ENCODE measurements at places on chromosomes 3 and 15. TPM values are rescaled to one million over a fixed set of nuclear protein-coding genes. Genes with fewer than 3 reads are reported as not detected.

DNA sequence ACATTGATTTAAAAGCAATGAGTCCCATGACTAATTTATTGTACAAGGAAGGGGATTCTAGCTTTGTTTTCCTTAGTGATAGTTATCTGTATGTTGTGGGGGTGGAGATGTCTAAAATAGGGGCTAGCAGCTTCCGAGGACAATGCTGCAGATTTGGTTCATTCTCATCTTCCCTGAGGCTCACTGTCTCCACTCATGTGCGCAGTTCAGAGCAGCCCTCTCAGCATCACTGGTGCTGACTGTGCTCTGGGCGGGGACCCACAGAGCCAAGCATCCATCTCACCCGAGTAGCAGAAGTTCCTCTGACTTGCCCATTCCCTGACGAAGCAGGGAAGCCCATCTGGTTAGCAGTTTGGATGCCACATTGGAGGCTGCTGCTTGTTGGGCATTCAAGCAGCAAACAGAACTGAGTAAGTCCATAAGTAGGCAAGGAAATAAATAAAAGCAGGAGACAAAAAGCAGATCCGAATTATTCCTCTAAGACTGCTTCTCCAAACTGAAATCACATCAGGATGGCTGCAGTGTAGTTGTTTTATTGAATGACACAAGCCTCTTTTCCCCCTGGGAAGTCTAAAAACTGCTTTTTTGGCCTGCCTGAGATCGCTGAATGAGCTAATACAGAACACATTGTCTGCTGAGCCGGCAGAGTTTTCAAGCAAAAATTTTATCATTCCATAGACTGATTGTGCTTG lies 27.5 kb downstream of the RARB start:
- H3K36me3 ChIP-seq, result peaks cover 37% of the 10 kb centered on the region
- H3K27me3 ChIP-seq, result no peaks in the 10 kb centered on the region
- H3K27ac ChIP-seq, result peak overlapping the region; percentile 83
- peaks cover 75% of the 10 kb centered on the region for H3K4me1 ChIP-seq
- H3K4me3 ChIP-seq, result peak overlapping the region; percentile 56

GRCh38 chr15:63856711-63857460 lies 23.1 kb upstream of the HERC1 start:
- H3K27me3 ChIP-seq, result no peaks in the 10 kb centered on the region
- H3K4me3 ChIP-seq, result no peak overlapping the region
- H3K4me1 ChIP-seq, result no peaks in the 10 kb centered on the region
- DNase-seq, result no peak

The P3H2 gene
- total RNA-seq, result 7.1 TPM

The CEP97 gene
- 6.4 TPM for total RNA-seq

The LMOD3 gene
- not detected for total RNA-seq

DNA sequence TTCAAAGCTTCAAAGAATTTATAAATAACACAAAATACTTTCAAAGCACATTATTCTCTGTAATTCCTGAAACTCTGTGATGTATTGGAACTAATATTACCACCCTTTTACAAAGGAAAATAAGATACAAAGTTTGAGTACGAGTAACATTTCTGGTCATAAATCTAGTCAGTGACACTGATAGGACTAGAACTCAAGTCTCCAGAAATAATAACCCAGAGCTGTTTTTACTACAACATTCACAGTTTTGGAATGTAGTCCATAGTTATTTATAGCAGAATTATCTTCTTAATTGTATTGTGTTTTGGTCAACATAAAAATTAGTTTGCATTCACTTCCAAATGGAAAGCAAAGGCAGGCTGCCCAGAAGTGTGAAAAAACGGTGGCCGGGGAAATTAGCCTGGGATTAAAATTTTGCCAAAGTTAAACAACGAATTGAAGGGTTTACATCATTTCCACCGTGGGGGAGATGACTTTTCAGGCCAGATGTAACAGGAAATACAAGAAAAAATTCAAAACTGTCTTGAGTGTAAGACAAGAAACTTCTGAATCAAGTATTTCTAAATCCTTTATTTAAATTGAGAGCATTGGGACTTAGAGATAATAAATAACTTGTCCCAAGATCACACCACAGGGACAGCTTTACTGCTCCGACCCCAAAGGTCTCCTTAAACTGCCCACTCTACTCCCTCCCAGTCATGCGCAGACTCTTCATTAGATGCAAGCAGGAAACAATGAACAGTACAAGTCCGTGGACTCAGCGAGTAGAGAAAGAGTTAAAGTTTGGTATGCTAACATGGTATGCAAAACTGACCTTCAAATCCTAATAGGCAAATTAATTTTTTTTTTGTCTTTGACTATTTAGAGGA lies 74.3 kb upstream of the VGLL4 start:
- no peak for DNase-seq
- H3K36me3 ChIP-seq, result peaks cover 35% of the 10 kb centered on the region
- H3K4me1 ChIP-seq, result peaks cover 26% of the 10 kb centered on the region
- peak overlapping the region; percentile 99 for H3K4me3 ChIP-seq

- H3K36me3 ChIP-seq, result no peaks in the 10 kb centered on the region
- DNase-seq, result no peak
- no peaks in the 10 kb centered on the region for H3K27me3 ChIP-seq
- no peaks in the 10 kb centered on the region for H3K4me1 ChIP-seq
Measured at GRCh38 chr15:77130315-77130930, 59.5 kb upstream of the TSPAN3 start.

- H3K4me3 ChIP-seq, result no peak overlapping the region
- no peak for DNase-seq
- H3K27me3 ChIP-seq, result no peaks in the 10 kb centered on the region
- peak overlapping the region; percentile 7 for H3K27ac ChIP-seq
- no peaks in the 10 kb centered on the region for H3K36me3 ChIP-seq
Measured at GRCh38 chr3:24119321-24119751, 174.2 kb downstream of the NR1D2 start.

DNA sequence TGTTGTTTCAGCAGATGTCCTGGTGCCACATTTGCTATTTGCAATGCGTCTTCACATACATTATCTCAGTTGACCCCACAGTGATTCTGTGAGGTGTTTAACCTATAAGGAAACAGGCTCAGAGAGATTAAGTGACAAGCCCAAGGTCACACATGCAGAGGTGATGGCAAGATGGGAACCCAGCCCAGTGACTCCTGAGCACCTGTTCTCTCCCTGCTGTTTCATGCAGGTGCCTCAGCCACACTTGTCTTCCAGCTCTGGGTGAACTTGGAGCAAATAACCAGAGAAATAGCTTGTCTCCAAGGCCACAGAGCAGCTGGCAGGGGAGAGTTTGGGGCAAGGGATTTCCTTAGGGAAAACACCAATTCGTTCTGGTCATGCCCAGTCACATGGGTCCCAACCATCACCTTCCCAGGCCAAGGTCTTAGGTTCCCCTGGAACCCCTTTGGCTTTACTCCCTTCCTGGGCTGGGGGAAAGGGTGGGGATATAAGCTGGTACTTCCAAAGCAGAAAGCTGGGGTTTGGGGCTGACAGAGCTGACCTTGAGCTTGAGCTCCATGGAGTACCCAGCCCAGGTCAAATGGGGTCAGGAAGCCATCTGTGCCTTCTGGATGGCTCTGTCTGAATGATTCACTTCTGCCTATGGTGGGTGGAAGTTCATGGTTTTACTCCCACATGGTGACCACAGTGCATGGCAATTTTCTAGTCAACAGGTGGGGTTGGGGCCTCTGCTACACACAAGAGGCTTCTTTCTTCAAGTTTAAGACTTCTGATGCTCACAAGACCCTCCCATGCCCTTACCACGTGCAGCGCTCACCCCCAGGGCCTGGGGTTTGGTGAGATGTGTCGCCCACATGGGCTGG lies 22.4 kb downstream of the LIPC start:
- H3K4me3 ChIP-seq, result no peak overlapping the region
- H3K36me3 ChIP-seq, result no peaks in the 10 kb centered on the region
- peaks cover 20% of the 10 kb centered on the region for H3K4me1 ChIP-seq
- no peak overlapping the region for H3K27ac ChIP-seq

DNA sequence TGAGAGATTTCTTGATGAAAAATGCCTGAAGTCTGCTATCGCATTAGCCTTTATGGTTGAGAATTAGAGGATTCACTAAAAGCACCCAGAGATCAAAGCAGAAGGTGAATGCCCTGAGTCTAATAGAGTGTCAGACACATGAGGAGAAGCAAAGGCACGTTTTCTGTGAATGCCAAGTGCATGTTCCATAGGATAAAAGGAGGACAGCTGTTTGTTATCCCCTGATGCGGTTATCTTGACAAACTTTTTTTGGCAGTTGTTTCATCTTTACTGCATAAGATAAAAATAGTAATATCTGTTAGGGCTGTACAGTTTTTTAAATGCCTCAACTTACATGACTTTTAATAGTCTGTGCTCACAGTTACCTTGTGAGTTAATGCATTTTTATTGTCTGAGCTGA lies 65.3 kb upstream of the CD96 start:
- no peak for DNase-seq
- peaks cover 8% of the 10 kb centered on the region for H3K4me1 ChIP-seq
- no peaks in the 10 kb centered on the region for H3K36me3 ChIP-seq
- no peaks in the 10 kb centered on the region for H3K27me3 ChIP-seq
- H3K4me3 ChIP-seq, result no peak overlapping the region
- no peak overlapping the region for H3K27ac ChIP-seq

GRCh38 chr3:17850448-17850847 lies 108.0 kb upstream of the TBC1D5 start:
- no peaks in the 10 kb centered on the region for H3K4me1 ChIP-seq
- no peak for DNase-seq
- H3K4me3 ChIP-seq, result no peak overlapping the region
- no peak overlapping the region for H3K27ac ChIP-seq

GRCh38 chr15:48283396-48284145 lies 47.7 kb upstream of the DUT start:
- H3K27me3 ChIP-seq, result peaks cover 41% of the 10 kb centered on the region
- no peak overlapping the region for H3K4me3 ChIP-seq
- no peak for DNase-seq
- H3K27ac ChIP-seq, result no peak overlapping the region

GRCh38 chr3:25438791-25439555 lies 10.9 kb downstream of the RARB start:
- DNase-seq, result no peak
- no peaks in the 10 kb centered on the region for H3K27me3 ChIP-seq
- peaks cover 57% of the 10 kb centered on the region for H3K4me1 ChIP-seq
- no peak overlapping the region for H3K4me3 ChIP-seq

DNA sequence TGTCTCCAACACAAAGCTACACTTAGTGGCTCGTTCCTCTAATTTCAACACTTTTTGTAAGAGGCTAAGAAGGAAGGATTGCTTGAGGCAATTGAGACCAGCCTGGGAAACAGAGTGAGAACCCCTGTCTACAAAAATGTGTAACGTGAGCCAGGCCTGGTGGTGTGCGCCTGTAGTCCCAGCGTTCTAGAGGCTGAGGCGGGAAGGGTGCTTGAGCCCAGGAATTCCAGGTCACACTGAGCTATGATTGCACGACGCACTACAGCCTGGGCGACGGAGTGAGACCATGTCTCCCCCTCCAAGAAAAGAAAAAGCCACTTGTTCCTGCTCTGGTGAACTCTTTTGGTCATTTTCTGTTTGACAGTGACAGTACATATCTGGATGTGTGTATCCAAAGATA lies 127.9 kb downstream of the GABRB3 start:
- H3K27ac ChIP-seq, result no peak overlapping the region
- no peaks in the 10 kb centered on the region for H3K4me1 ChIP-seq
- no peak overlapping the region for H3K4me3 ChIP-seq
- H3K36me3 ChIP-seq, result no peaks in the 10 kb centered on the region

GRCh38 chr15:69893863-69894262 lies 203.9 kb downstream of the TLE3 start:
- no peaks in the 10 kb centered on the region for H3K36me3 ChIP-seq
- peaks cover 98% of the 10 kb centered on the region for H3K27me3 ChIP-seq
- DNase-seq, result no peak
- no peak overlapping the region for H3K4me3 ChIP-seq
- no peak overlapping the region for H3K27ac ChIP-seq

GRCh38 chr3:168738527-168739325 lies 643.0 kb upstream of the GOLIM4 start:
- no peaks in the 10 kb centered on the region for H3K4me1 ChIP-seq
- H3K4me3 ChIP-seq, result no peak overlapping the region
- H3K27me3 ChIP-seq, result no peaks in the 10 kb centered on the region
- H3K36me3 ChIP-seq, result no peaks in the 10 kb centered on the region
- DNase-seq, result no peak

- peak overlapping the region; percentile 65 for H3K27ac ChIP-seq
- peak overlapping the region; percentile 30 for H3K4me3 ChIP-seq
- H3K36me3 ChIP-seq, result no peaks in the 10 kb centered on the region
- H3K4me1 ChIP-seq, result peaks cover 33% of the 10 kb centered on the region
- peak; percentile 45 for DNase-seq
Measured at GRCh38 chr3:192957441-192958021, 39.9 kb upstream of the MB21D2 start.

GRCh38 chr3:58082047-58082446 lies 73.8 kb downstream of the FLNB start:
- DNase-seq, result no peak
- H3K27ac ChIP-seq, result no peak overlapping the region
- H3K27me3 ChIP-seq, result no peaks in the 10 kb centered on the region
- H3K36me3 ChIP-seq, result peaks cover 43% of the 10 kb centered on the region

The CIAO2A gene
- 86.0 TPM for total RNA-seq

GRCh38 chr3:53585627-53586026 lies 91.2 kb downstream of the CACNA1D start:
- no peak for DNase-seq
- H3K27ac ChIP-seq, result no peak overlapping the region
- no peak overlapping the region for H3K4me3 ChIP-seq
- no peaks in the 10 kb centered on the region for H3K27me3 ChIP-seq
- H3K4me1 ChIP-seq, result peaks cover 9% of the 10 kb centered on the region

DNA sequence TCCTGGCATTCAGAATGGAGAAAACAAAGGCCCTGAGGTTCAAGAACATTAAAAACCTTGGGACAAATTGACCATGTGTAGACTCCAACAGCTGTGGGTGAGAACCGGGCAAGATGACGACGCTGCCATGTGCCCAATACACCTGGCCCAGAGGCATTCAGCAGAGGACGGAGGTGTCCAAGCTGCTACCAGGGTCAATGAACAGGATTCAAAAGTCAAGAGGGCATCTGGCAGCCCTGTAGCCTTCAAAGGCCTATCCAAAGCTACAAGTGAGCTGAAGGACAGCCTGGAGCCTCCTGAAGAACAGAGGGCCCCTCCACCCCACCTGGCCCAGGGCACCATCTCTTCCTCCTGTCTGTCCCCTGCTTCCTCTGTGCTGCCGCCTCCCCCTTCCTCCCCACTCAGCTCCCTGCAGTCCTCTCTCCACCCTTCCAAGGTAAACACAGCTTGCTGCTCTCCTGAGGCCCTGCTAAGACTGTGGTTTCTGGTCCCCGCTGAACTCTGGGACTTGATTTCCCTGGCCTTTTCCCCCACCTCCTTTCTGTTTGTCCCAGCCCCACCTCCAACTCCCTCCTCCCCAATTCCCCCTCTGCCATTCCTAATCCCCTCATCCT lies 57.5 kb downstream of the HMCES start:
- no peaks in the 10 kb centered on the region for H3K36me3 ChIP-seq
- H3K27ac ChIP-seq, result no peak overlapping the region
- no peak overlapping the region for H3K4me3 ChIP-seq

The HEXA gene
- 129 TPM for total RNA-seq

GRCh38 chr3:193932136-193932535 lies 203.8 kb upstream of the HES1 start:
- no peaks in the 10 kb centered on the region for H3K27me3 ChIP-seq
- no peak overlapping the region for H3K27ac ChIP-seq
- no peak for DNase-seq
- peaks cover 37% of the 10 kb centered on the region for H3K4me1 ChIP-seq

- peaks cover under 1% of the 10 kb centered on the region for H3K4me1 ChIP-seq
- no peak overlapping the region for H3K27ac ChIP-seq
- no peaks in the 10 kb centered on the region for H3K27me3 ChIP-seq
- peaks cover 16% of the 10 kb centered on the region for H3K36me3 ChIP-seq
Measured at GRCh38 chr15:49238342-49238741, 68.3 kb downstream of the GALK2 start.

The CGNL1 gene
- 1.8 TPM for total RNA-seq

The BSN gene
- total RNA-seq, result 0.92 TPM

The BCHE gene
- total RNA-seq, result 1.3 TPM

- peak overlapping the region; percentile 85 for H3K4me3 ChIP-seq
- H3K4me1 ChIP-seq, result peaks cover 48% of the 10 kb centered on the region
- H3K27me3 ChIP-seq, result no peaks in the 10 kb centered on the region
- H3K27ac ChIP-seq, result peak overlapping the region; percentile 87
Measured at GRCh38 chr3:171768281-171768900, 41.9 kb downstream of the PLD1 start.

The HIGD2B gene
- total RNA-seq, result not detected
